ENCODE measurements at places on chromosomes 2 and 18. TPM values are rescaled to one million over a fixed set of nuclear protein-coding genes. Genes with fewer than 3 reads are reported as not detected.

Gene CHN1
- total RNA-seq = 25.1 TPM

DNA sequence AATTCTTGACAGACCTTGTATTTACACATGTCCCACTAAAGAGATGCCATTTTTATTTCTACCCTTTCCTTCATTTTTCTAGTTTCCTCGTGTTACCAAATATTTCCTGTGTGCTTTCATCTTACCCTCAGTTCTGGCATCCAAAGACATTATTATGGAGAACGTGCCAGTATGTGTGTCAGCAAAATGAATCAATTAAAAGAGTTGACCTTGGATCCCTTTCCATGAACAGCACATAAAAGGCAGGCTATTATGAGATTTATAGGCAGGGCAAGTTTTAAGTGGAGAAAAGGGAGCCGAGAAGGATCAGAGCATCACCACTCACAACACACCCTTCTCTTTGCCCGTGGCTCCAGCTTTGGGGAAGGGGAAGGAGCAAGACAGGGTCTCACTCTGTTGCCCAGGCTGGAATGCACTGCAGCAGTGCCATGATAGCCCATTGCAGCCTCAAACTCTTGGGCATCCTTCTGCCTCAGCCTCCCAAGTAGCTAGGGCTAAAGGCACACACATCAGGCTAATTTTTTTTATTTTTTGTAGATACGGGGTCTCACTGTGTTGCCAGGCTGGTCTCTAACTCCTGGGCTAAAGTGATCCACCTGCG is 149.9 kb downstream of the GFPT1 start:
- DNase-seq = no peak

- no peak for DNase-seq
Observed at GRCh38 chr2:236333417-236334121, 69.4 kb upstream of the ASB18 start.

- DNase-seq = no peak
Observed at GRCh38 chr2:137964066-137964858, at the start of gene HNMT. Gene HNMT, plus strand, starts transcription at chr2:137964473. Its CDS starts 19 bp downstream, at chr2:137964492.

DNA sequence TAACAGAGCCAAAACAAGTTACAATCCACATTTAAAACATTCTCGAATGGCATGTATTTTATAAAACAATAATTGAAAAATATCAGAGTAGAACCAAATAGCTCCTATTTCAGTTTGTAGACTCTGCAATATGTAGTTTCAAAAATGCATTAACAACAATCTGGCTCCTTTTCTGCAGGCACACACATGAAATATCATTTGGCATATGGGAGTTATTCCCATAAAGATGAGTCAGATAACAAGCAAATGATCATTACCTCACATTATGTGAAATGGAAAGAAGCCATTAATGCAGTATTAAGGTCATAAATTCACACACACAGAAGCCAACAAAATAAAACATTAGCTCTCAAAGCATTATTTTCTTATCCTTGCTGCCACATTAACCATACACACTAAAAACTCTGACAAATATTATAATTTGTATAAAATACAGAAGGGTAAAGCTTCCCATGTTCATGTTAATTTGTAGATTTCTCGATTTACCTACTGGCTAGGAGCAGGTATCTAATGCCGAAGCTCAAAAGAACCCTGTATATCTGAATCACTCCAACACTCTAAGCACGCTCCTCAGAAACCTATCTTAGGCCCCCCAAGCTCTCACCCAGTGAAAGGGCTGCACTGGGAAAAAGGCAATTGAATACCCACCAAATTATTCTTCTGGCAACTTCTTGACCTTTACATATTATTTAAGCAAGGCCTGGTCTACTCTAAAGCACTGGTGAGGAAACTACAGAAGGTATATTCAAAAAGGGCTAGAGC is 13.8 kb downstream of the NBAS start:
- no peak for DNase-seq

Gene PDE1A
- 0.06 TPM for total RNA-seq

DNA sequence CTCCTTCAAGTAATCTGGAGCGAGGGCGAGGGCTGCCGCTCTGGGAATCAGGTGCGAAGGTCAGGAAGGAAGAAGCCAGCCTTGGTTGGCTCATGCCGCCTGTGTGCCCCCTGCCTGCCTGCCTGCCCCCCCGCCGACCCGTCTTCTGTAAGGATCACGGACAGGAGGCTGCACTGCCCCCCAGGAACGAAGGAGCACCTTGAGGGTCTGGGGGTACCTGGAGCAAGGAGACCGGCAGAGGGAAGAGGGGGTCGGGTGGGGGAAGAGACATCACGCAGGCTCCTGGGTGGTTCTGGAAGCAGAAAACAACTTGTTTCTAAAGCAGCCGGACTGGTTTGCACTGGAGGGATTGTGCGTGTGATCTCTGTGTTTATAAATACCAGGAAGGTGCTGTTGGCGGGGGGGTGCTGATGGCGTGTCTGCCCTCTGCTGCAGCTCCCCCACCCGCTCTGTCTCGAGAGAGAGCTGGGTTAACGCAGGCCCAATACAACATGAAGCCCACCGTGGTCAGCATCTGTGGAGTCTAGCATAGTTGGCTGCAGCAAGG is 1.7 kb downstream of the FOSL2 start:
- DNase-seq = no peak

DNA sequence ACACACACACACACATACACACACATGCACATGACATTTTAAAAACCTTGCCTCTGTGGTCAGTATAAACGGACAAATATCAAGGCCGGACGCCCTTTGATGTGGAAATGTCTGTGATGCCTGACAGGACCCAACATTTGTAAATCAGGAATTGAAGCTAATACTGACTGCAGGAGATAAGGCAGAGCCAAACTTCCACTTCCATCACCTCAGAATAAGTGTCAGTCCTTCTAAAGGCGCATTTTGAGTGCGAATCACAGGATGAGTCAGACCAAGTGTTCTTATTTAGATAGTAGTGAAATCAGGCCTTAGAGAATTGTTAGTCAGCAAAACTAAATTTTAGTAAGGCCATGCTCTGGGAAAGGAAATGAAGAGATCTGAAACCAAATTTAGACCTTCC is 211.7 kb upstream of the LRATD1 start:
- no peak for DNase-seq

- no peak for DNase-seq
Observed at GRCh38 chr2:204880928-204881327, 335.7 kb downstream of the PARD3B start.

GRCh38 chr2:99081891-99082290 is 59.6 kb upstream of the C2orf15 start:
- DNase-seq = no peak

DNA sequence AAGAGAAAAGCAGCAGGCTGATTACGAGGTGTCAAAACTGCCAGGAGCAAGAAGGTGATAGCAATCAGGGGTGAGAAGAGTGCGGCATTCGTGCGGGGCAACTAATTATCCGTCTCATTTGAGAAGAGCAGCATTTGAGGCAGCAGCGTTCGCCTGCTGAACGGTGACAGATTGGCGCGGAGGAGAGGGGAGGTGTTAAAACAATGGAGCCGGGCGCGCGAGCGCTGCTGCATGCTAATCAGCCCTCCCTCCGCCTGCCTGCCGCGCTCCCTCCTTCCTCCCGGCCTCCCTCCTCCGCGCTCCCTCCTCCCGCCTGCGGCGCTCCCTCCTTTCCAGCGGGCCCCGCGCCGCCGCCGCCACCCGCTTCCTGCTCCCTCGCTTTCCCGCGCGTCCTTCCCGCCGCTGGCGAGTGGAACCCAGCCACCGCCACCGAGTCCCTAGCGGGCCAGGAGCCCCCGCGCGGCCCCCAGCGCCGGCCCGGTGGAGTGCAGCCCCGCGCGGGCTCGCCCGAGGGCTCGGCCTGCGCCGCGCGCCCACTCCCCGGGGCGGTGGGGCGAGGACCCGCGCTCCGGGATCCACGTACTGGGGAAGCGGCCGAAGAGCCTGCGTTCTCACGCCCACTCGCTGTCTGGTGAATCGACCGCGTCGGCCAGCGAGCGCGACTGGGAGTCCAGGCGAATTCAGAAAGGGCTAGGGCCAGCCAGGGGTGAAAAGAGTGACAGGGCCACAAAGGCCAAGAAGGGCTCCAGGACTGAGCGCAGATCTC is 69.5 kb upstream of the PSMD14 start:
- no peak for DNase-seq

GRCh38 chr2:126041391-126042047 is 614.4 kb upstream of the GYPC start:
- DNase-seq = no peak

Gene METTL8
- total RNA-seq = 36.3 TPM

Gene C2orf72
- total RNA-seq = 0.29 TPM

- no peak for DNase-seq
Observed at GRCh38 chr2:118250463-118250862, 162.2 kb downstream of the INSIG2 start.

- DNase-seq = no peak
Observed at GRCh38 chr2:50955081-50955480, 76.9 kb downstream of the NRXN1 start.

- DNase-seq = no peak
Observed at GRCh38 chr2:200700856-200701255, 110.9 kb upstream of the BZW1 start.

DNA sequence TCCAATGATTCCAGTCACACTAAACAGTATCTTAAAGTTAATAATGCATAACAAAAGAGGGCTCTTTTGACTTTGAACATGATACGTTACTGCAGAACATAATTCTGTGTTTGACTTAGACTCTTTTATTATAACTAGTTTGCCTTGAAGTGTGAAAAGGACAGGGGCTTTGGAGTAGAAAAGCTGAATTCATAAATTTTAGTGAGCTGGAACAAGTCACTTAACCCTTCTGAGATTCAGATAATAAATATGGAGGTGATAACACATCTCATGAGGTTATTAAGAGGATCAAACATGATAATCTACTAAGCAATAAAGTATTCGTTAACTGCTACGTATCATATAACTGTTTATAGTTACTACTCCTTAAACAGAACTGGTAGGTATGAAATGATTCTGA is 44.7 kb upstream of the FLACC1 start:
- no peak for DNase-seq

Gene DLX1
- not detected for total RNA-seq
